ENCODE measurements at places on chromosomes 16 and 17.

- no peak for DNase-seq
Measured at GRCh38 chr16:85835956-85836705, 36.6 kb downstream of the COX4I1 start.

- DNase-seq: no peak
Measured at GRCh38 chr16:79329967-79330366, 270.6 kb downstream of the MAF start.

DNA sequence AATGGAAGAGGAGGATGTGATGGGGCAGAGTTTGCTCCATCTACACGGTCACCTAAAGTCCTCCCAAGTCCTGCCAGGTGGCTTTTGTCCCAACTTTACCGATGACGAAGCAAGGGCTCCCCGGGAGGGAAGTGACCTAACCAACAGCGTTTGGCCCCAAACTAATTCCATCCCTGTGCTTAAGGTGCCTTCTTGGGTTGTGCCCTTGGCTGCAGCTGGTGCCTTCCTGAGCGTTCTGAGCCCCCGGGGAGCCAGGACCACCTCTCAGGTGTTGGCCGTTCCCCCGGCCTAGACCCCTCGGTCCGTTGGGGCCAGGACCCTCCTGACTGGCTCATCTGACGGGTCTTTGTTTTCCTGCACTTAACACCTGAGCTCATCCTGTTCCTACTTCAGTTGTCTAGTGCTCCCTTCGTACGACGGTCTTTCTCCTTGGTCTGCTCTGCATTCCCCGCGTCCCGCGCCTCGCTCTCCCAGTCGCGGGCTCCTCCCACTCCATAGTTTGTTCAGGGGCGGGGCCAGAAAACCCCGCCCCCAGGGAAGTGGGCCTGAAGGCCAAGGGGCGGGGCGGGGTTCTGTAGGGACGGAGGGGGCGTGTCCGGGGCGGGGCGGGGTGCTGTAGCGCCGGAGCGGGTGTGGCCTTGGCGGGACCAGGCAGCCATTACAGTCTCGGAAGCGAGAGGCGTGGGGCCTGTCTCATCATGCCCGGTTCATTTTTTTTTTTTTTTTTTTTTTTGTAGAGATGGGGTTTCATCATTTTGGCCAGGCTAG lies 822 bp upstream of the ZSCAN10 start:
- DNase-seq: no peak

- no peak for DNase-seq
Measured at GRCh38 chr17:32253117-32253611, 12.5 kb upstream of the RHBDL3 start.

- no peak for DNase-seq
Measured at GRCh38 chr17:79811011-79811867, 14.4 kb upstream of the CBX8 start.

DNA sequence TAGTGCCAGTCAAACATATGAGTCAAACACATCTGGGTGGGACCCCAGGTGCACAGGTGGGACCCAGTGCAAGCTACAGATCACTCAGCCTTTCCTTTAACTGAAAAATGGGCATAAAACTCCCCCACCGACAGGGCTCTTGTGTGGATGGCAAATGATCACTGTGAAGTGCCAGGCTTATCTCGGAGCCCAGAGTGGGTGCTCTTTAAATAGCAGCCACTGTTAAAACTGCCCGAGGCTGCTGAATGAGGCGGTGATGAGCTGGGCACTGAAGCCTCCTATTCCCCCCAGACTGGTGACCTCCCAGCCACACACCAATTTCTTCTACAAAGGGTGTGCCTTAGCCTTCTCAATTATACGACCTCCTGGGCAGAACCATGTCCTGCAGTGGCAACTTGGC lies 433.8 kb downstream of the SLC39A11 start:
- DNase-seq: no peak

- no peak for DNase-seq
Measured at GRCh38 chr17:79755591-79755990, 22.4 kb upstream of the CBX2 start.

- DNase-seq: no peak
Measured at GRCh38 chr17:65514541-65514940, 46.9 kb downstream of the AXIN2 start.

DNA sequence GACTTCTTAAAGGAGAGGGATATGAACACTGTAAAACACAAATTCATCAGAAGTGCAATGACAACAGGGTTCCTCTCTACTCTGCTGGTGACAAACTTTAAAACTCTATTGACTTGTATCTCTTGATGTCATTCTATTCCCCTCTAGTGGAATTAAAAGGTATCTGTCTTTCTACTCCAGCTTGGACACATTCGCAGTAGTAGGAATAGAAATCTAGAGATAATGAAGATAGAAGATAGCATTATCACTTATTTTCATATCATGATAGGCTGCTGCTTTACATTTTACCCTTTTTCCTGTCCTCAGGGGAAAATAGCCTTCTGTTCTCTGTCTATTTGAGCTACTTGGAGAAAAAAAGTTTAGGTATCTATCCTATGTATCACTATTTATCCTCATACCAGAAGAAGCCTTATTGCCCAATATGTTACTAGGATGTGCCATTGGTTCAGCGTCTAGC lies 209.6 kb upstream of the CACNG5 start:
- DNase-seq: no peak

- no peak for DNase-seq
Measured at GRCh38 chr16:56610017-56610608, 1.7 kb downstream of the MT2A start.

DNA sequence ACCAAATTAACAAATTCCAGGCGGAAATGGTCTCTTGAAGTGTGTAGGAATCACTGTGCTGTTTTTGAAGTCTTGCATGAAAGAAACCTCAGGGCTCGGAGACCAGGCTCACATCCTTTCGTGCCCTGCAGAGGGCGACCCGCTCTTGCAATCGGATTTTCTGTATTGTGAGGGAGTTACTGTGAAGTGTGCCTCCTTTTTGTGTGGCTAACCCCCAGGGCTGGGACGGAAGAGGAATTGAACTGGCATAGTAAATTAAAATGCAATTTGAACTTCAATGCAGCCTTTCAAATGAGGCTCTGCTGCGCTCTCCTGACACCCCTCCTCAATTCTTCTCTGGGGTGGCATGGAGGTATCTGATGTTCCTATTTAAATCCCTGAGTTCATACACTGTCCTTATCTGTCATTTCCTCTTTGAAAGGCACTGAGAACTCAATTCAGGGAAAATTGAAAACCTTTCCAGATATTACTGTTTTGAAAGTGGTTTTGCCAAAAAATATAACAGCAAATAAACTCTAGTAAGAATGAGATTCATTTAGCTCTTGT lies 51.5 kb upstream of the MGAT5B start:
- DNase-seq: peak; percentile 56

GRCh38 chr16:26605626-26606271 lies 461.0 kb upstream of the C16orf82 start:
- no peak for DNase-seq

DNA sequence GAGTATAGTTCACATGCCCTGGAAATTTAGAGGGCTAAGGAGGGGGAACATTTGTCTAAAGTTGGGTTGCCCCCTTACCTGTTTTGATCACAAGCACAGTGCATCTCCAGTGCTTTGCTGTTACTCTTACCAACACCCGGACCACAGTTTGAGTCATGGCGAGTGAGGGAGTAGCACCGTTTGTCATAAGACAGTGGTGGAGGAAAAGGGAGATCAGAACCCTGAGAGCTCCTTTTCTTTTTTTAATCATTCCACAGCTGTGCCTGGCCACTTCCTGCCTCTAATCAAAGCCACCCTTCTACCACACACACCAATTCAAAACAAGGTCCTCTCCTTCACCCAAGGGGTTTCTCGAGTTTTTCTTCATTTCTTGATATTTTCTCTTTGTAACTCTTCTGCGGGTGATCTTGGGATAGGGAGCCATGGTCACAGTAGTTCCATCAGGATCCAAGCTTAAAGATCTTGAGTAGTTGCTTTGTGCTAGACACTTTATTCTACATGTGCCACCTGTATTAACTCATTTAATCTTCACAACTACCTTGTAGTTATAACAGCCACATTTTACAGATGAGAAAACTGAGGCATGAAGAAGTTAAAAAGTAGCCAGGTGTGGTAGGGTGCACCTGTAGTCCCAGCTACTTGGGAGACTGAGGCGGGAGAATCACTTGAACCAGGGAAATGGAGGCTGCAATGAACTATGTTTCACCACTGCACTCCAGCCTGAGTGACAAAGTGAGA lies 5.0 kb upstream of the MYL4 start:
- DNase-seq: no peak

DNA sequence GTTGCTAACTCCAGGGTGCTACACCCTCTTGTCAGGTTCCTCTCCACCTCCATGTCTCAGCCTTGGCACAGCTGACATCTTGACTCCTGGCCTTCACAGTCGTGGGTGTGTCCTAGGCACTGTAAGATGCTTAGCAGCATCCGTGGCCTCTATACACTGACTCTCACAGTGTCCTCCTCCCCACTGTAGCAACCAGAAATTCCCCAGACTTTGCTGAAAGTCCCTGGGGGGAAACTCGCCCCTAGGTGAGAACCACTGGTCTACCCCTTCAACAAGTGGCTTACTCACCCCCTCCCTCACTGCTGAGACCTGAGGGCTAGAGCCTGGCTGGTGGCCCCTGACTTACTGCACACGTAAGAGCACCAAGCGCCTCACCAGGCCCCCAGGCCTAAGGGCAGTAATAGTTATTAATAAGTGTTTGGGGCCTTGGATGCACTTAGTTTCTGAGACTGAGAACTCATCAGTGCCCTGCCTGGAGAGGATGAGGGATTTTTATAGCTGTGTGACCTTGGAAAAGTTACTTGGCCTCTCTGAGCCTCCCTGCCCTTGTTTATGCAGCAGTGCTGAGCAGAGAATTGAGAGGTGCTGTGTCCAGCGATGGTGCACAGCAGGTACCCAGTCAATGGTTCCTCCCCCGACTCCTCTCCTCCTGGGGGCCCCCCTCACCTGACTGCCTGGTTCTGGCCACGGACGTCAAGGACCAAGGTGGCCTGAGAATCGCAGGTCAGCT lies 67.1 kb downstream of the RMI2 start:
- DNase-seq: no peak

DNA sequence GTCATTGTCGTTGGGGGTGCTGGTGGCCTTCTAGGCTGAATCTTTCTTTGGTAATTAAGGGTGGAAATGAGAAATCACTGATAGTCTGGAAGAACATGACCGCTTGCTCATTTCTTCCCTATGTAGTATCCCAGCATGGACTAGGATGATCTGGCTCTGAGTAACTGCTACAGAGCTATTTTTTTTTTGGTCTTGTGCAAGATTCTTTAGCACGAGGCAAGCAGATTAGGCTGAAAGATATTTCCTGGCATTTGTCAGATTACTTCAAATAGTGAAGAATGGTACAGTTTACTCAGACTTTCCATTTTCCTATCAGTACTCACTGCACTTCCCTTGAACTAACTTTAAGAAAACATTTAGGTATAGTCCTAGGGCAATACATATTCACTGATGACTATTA lies 89.0 kb downstream of the SYCE1L start:
- DNase-seq: no peak

DNA sequence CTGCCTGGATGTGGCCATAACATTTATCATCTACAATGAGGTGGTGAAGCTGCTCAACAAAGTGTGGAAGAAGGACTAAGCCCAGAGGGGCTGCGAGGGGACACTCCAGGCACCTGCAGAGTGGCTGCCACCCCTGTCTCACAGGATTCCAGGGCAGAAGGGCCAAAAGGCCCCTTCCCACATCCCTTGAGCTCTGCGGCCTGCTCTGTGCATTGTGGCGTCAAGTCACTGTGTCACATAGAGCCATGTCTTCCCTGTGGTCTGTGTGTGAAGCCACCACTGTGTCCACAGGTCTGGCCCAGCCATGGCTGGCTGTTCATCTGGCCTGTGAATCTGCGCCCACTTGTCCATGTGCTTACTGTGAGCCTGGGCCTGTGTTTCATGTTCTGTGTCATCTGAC lies 1714.6 kb downstream of the TP53TG3F start:
- no peak for DNase-seq

- no peak for DNase-seq
Measured at GRCh38 chr17:59683283-59683682, 23.9 kb downstream of the PTRH2 start.

GRCh38 chr16:65457084-65457483 lies 335.2 kb upstream of the CDH11 start:
- DNase-seq: no peak

DNA sequence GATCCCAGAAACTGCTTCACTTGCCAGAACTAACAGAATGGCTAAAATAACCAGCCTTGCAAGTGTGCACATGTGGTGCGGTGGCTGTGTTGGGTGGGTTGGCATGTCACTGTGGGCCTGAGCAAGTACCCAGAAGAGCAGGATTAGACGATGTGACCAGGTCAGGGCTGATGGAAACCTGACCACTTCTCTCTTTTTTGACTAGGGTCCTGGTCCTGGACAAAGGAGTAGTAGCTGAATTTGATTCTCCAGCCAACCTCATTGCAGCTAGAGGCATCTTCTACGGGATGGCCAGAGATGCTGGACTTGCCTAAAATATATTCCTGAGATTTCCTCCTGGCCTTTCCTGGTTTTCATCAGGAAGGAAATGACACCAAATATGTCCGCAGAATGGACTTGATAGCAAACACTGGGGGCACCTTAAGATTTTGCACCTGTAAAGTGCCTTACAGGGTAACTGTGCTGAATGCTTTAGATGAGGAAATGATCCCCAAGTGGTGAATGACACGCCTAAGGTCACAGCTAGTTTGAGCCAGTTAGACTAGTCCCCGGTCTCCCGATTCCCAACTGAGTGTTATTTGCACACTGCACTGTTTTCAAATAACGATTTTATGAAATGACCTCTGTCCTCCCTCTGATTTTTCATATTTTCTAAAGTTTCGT lies 16.7 kb downstream of the ANKRD40 start:
- no peak for DNase-seq

DNA sequence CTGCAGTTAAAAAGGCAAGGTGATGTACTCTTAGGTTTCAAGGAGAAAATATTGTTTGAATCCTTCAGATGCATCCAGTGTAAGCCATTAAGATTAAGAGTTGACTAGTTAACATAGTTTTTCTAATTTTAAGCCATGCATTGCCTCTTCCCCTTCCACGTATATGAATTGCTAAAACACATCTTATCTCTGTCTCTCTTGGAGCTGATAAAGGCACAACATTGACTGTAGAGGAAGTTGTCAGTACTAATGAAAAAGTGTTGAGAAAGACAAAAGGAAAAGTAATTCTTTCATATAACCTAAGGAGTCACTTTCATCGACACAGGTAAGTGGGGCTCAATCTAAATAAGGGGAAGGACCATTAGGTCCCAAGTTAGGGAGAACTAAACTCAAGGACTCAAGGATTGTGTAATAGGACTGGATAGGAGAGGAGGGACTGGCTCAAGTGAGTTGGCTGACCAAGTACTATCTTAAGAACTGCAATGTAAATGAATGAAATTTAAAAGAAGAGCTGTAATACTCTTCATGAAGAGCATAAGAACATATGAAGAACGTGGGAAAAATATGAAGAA lies 55.6 kb downstream of the GRB7 start:
- DNase-seq: no peak

- no peak for DNase-seq
Measured at GRCh38 chr16:85857406-85857805, 41.6 kb upstream of the IRF8 start.

GRCh38 chr17:5023588-5024147 lies 11.6 kb downstream of the SLC52A1 start:
- DNase-seq: no peak

- no peak for DNase-seq
Measured at GRCh38 chr16:66264311-66265047, 102.0 kb upstream of the CDH5 start.
